ENCODE measurements at places on chromosomes 7 and 10.

DNA sequence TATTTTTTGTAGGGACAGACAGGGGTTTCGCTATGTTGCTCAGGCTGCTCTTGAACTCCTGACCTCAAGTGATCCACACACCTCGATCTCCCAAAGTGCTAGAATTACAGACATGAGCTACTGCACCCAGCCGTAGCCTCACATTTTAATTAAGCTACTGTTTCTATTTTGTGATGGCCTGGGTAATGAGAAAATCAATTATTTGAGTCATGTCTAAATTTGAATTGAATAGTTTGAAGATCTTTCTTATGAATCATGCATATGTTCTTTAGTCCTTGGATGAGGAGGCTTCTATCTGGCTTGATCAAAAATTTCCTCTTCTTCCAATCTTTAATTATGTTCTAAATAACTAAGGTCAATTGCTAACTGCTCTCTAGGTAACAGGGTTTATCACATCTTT is 175.0 kb downstream of the REEP3 start:
- DNase-seq, result no peak

DNA sequence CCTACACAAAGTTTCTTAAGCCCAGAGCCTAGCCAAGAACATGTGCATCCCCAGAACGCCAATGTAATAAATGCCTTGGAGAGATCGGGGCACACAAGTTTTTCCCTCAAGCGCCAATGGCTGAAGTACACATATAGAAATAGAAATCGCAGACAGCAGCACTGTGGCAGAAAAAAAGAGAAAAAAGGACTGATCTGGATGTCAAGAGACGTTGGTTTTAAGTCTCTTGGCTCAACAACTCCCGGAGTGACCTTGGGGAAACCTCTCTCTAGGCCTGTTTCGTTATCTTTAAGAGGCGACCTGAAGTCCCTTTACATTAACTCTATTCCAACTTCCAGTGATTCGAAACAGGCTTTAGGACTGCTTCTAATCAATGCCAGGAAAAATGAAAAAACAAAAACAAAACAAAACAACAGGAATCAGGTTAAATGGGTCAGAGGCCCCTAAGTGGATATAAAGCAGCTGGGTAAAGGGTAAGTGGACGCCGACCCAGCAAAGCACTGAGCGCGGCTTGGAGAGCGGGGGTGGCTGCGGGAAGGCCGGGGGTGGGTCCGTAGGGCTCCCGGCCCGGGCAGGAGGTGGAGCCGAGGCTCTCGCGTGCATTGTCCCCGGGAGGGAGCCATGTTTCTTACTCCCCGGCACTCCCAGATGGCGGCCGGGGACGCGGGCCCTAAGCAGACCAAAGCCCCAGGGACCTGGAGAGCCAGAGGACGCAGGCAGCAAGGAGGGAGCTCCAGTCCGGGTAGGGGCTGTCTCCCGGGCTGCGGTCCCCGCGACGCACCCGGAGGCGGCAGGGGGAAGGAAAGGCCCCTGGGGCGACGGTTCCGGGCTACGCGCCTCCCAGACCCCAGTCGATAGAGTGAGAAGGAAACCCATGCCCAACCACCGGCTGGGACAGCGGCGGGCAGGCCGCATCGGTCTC is 757 bp downstream of the EIF3A start:
- peak; percentile 65 for DNase-seq

- DNase-seq, result no peak
Measured at GRCh38 chr7:20226860-20227259, 9.7 kb upstream of the MACC1 start.

- no peak for DNase-seq
Measured at GRCh38 chr10:105068497-105068896, 427.4 kb downstream of the SORCS3 start.

GRCh38 chr10:128302808-128303207 is 176.6 kb upstream of the MKI67 start:
- no peak for DNase-seq

DNA sequence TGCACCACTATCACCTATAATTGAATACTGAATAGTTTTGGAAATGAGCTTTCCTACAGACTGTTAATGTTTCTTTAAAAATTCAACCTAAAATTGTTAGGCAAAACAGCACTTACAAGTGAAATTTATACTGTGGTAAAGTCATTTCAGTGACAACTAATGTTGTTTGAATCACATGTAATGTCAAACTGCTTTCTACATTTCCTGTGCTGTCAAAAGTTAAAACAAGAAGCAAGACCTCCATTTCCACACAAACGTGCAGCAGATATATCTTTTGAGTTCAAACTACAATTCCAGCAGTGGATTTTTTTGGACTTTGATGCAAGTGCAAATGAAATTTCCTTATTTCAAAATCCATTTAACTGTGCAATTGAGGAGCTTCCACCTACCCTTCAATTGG is 199.8 kb downstream of the RNLS start:
- DNase-seq, result no peak

GRCh38 chr7:140698477-140698876 is 2.0 kb downstream of the NDUFB2 start:
- no peak for DNase-seq

GRCh38 chr7:128304212-128304611 is 39.5 kb downstream of the RBM28 start:
- no peak for DNase-seq

- DNase-seq, result no peak
Measured at GRCh38 chr7:146115851-146116520, 615 bp upstream of the CNTNAP2 start.
